Activated T-helper 1 cell treated with anti-CD3 and anti-CD28 coated beads, Interleukin-12 subunit alpha, Interleukin-12 subunit beta, Interleukin-2, Interleukin-4 antibody, amounts not matched to agents 30 ng/mL and 10 ng/mL and 1 ng/mL, durations not matched to agents 14 hours and 24 hours and 36 hours (primary cell): ENCODE measurements at places on chromosomes 4 and X.

DNA sequence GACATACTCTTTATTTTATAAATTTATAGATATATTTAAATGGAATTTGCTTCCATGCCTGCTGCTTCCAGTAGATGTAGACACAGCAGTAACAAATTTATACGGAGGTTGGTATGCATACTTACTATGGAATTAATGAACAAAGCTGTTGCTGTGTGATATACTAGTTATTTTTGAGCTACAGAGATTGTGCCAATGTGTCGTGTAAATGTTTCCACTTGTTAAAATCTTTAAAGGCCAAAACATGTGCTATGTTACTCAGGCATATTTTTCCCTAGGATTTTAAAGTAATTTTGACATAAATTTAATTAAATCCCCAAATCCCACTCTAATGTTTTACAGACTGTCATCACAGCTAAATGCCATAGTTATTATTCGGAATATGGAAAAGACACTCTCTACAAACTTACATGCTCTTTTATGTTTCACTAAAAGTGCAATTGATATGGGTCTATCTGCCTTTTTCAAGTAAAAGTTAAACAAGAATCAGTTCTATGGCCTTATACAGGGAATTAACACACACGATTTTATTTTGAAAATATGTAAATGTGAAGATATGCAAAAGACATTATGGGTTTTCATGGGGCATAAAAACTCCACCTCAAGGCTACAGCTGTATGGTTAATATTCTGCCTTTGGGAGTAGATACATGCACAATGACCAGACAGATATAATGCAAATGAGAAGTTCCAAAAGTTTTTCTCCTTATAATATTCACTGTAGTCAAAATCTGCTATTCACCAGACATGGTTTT lies 256.8 kb downstream of the FSTL5 start:
- DNase-seq = no peak
- no peak overlapping the region for H3K27ac ChIP-seq
- no peaks in the 10 kb centered on the region for H3K4me1 ChIP-seq
- no peaks in the 10 kb centered on the region for H3K27me3 ChIP-seq
- no peak overlapping the region for H3K4me3 ChIP-seq

GRCh38 chrX:38870361-38870895 lies 69.2 kb downstream of the MID1IP1 start:
- DNase-seq = no peak
- no peak overlapping the region for H3K27ac ChIP-seq
- H3K4me1 ChIP-seq = no peaks in the 10 kb centered on the region

GRCh38 chr4:112330921-112331320 lies 33.8 kb downstream of the ALPK1 start:
- DNase-seq = no peak

- H3K27ac ChIP-seq = no peak overlapping the region
- H3K4me1 ChIP-seq = no peaks in the 10 kb centered on the region
- no peaks in the 10 kb centered on the region for H3K36me3 ChIP-seq
Observed at GRCh38 chrX:75547783-75548182, 24.9 kb upstream of the ZDHHC15 start.

DNA sequence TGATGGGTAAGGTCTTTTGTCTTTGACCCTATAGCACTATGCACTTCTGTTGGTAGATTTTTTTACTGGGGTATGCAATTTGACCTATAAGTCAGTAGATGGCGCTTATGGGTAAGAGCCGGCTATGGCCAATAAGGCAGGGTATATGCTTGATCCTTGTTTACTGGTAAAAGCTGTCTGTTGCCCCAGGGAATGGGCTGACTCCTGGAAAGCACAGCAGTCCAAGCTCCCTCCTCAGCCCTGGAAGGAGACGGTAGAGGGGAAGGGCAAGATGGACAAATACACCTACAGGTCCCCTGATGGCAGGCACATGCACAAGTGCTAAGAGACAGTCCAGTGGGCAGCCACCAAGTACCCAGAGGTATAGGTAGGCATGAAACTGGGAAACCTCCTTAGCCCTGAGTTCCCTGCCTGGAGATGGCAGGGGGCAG lies 63.7 kb downstream of the ADAMTS3 start:
- no peak overlapping the region for H3K4me3 ChIP-seq
- no peaks in the 10 kb centered on the region for H3K4me1 ChIP-seq
- peaks cover 2% of the 10 kb centered on the region for H3K27me3 ChIP-seq
- no peaks in the 10 kb centered on the region for H3K36me3 ChIP-seq
- DNase-seq = no peak

DNA sequence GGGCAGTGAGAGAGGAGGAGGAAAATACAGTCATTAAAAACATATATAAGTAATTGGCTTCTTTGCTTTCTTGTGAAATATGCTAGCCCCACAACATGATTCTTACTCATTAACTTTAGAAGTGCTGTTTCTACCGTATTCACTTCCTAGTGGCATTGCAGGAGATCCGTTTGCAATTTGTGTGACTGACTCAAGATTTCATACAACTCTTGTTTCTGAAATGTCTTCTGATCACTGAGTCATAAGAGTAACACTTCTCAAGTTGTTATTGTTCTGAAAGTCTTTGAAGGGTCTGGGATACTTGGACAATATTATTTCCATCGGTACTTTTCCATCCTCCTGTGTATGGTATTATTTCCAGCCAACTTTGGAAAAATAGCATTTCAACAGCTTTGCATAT lies 310.8 kb downstream of the PACRGL start:
- no peaks in the 10 kb centered on the region for H3K27me3 ChIP-seq
- no peaks in the 10 kb centered on the region for H3K4me1 ChIP-seq
- DNase-seq = no peak
- no peaks in the 10 kb centered on the region for H3K36me3 ChIP-seq
- H3K27ac ChIP-seq = no peak overlapping the region

DNA sequence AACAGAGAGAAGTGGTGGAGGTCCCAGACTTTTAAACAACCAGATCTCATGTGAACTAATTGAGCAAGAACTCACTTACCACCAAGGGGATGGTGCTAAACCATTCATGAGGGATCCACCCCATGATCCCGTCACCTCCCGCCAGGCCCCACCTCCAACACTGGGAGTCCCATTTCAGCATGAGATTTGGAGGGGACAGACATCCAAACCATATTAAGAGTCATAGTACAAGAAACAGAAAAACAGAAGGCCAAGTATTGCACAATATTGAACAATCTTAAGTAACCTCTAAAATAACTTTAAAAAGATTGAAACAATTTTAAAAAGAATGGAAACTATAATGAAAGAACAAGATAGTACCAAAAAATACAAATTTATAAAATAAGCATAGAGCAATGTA lies 110.0 kb downstream of the CBR4 start:
- H3K4me1 ChIP-seq = no peaks in the 10 kb centered on the region
- DNase-seq = no peak
- no peak overlapping the region for H3K4me3 ChIP-seq
- no peak overlapping the region for H3K27ac ChIP-seq
- peaks cover 7% of the 10 kb centered on the region for H3K36me3 ChIP-seq
- H3K27me3 ChIP-seq = no peaks in the 10 kb centered on the region

DNA sequence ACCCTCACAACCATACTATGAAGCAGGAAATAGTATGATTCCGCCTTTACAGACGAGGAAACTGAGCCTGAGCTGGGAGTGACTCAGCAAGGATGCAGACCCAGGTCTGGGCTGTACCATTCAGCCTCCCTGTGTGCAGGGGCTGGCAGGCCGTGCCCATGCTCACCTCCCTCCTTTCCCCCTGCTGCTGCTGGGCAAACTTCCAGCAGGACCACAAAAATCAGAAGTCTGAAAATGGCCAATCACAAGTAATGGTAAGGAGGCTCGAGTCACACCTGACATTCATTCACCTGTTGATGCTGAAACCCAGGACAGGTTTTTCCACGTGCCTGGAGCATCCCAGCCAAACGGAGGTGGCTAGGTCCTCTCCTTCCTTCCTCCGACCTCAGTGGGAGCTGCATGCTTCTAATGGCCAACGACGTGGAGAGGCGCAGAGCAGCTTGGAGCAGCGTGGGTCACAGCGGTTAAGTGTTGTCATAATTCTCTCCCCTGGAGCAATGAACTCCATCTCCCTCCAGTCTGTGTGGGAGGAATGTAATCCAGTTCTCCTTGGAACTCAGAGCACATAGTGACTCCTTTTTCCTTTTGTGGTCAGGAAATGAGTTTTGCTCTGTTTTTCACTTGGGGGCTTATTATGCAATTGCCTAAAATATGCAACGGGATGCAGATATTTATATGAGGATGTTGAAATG lies 371.7 kb downstream of the BCOR start:
- H3K36me3 ChIP-seq = no peaks in the 10 kb centered on the region
- no peak overlapping the region for H3K4me3 ChIP-seq
- H3K27me3 ChIP-seq = peaks cover 4% of the 10 kb centered on the region

DNA sequence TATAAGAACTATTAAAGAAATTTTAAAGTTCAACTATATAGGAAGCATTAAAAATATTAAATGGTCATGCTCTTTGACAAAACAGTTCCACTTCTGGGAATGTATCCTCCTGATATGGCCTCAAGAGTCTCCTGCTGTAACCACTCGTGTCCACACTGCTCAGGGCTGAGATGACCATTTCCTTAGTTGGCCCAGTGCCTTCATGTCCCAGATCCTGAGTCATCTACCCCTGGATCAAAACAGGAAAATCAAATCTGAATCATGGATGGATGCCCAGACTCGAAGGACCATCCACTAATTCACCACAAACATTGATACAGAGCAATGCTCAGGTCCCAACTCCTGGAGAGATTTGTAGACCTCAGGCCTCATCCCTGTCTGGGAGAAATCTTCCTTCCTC lies 44.7 kb downstream of the GPRASP3 start:
- DNase-seq = no peak
- no peak overlapping the region for H3K27ac ChIP-seq
- H3K4me1 ChIP-seq = peaks cover 5% of the 10 kb centered on the region
- no peaks in the 10 kb centered on the region for H3K27me3 ChIP-seq
- H3K4me3 ChIP-seq = no peak overlapping the region
- no peaks in the 10 kb centered on the region for H3K36me3 ChIP-seq

- peak; percentile 22 for DNase-seq
- peaks cover 18% of the 10 kb centered on the region for H3K4me1 ChIP-seq
- peaks cover 7% of the 10 kb centered on the region for H3K36me3 ChIP-seq
- H3K4me3 ChIP-seq = peak overlapping the region; percentile 11
- peak overlapping the region; percentile 77 for H3K27ac ChIP-seq
Observed at GRCh38 chrX:42934020-42934726, 156.2 kb upstream of the PPP1R2C start.

- no peaks in the 10 kb centered on the region for H3K36me3 ChIP-seq
- H3K4me3 ChIP-seq = no peak within 1 kb of the TSS
- H3K27ac ChIP-seq = no peak within 1 kb of the TSS
- no peak for DNase-seq
Observed at GRCh38 chrX:106903291-106903824, at the start of gene RIPPLY1. Gene RIPPLY1 (minus strand): TSS chrX:106903341. CDS start chrX:106903287, 54 bp downstream.

- DNase-seq = no peak
- no peak overlapping the region for H3K27ac ChIP-seq
- H3K36me3 ChIP-seq = no peaks in the 10 kb centered on the region
- H3K4me1 ChIP-seq = no peaks in the 10 kb centered on the region
- H3K27me3 ChIP-seq = no peaks in the 10 kb centered on the region
- H3K4me3 ChIP-seq = no peak overlapping the region
Observed at GRCh38 chrX:94908171-94908570, 1234.2 kb downstream of the FAM133A start.

DNA sequence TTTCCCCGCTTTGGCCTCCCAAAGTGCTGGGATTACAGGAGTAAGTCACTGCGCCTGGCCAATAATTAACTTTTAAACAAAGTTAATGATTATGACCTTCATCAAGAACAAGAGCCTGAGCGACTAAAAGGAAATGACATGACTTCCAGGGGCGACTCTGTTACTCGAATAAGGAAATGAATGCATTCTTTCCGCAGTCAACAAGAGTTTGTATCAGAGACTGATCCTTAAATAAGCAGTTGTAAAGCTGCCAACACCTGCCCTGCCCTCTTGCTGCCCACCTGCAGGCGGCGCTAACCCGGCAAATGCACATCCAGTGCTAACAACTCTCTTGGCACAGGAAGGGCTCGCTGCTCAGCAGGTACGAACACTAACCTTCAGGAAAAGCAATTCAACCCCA lies 27.3 kb downstream of the WDR1 start:
- DNase-seq = no peak
- H3K4me3 ChIP-seq = no peak overlapping the region
- H3K36me3 ChIP-seq = peaks cover 73% of the 10 kb centered on the region
- H3K27ac ChIP-seq = peak overlapping the region; percentile 58

DNA sequence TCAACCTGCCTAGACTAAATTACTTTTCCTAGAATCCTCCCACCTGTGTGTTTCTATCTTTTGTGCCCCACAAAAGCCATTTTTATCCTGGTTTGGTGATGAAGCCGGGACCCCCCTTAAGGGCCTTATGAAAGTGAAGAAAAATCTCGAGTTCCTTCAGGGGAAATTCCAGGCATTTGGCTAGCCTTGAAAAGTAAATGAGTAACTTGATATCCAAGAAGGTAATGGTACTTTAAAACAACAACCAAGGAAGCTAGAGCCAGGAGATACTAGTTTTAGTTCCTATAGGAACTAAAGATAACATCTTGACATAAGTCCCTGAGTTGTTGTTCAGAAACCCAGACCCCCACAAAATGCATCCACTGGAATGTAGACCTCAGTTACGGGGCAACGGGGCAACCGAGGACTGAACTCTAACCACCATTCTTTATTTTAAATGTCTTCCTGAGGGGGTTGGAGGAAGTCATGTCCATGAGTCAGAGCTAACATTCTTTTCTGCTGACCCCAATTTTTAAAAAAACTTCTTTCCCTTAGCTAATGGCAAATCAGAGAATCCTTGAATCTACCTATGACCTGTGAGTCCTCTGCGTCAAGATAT lies 73.9 kb downstream of the VCX3A start:
- DNase-seq = no peak
- no peaks in the 10 kb centered on the region for H3K4me1 ChIP-seq
- no peak overlapping the region for H3K27ac ChIP-seq
- H3K27me3 ChIP-seq = no peaks in the 10 kb centered on the region

DNA sequence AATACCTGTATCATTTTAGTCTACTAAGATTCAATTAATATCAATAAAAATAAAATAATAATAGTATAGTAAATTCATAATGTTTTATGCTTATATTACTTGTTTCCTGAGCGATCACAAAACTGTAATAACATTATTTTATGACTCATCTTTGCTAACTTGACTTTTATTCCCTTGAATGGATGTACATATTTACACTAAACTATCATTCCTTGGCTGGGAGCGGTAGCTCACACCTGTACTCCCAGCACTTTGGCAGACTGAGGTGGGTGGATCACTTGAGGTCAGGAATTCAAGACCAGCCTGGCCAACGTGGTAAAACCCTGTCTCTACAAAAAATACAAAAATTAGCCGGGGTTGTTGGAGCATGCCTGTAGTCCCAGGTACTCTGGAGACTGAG lies 104.0 kb upstream of the SLC34A2 start:
- no peak for DNase-seq
- H3K4me1 ChIP-seq = no peaks in the 10 kb centered on the region
- no peak overlapping the region for H3K27ac ChIP-seq
- no peaks in the 10 kb centered on the region for H3K36me3 ChIP-seq
- H3K27me3 ChIP-seq = peaks cover 1% of the 10 kb centered on the region
- no peak overlapping the region for H3K4me3 ChIP-seq

DNA sequence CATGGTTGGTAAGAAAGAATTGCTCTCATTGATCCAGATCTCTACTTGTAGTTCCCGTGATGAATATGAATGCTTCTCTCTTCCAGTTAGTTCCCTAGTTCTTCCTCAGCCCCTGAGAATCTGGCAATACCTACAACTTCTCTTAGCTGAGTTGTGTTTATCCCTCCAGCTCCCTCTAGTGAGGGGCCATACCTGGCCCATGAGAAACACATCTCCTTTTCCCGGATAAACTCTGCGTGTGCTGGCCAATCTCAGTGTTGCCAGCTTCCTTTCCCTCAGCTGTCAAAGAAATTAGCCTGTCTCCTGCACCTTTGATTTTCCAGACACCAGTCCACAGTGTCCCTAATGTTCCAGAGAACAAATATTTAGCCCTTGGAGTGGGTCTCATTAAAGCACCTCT lies 5.7 kb downstream of the CBLL2 start:
- no peak overlapping the region for H3K27ac ChIP-seq
- H3K4me1 ChIP-seq = no peaks in the 10 kb centered on the region
- no peak overlapping the region for H3K4me3 ChIP-seq
- H3K36me3 ChIP-seq = no peaks in the 10 kb centered on the region
- no peak for DNase-seq
